ENCODE measurements at places on chromosomes 7 and 10.

GRCh38 chr10:119350502-119351097 is 143.2 kb downstream of the GRK5 start:
- no peak for DNase-seq

GRCh38 chr10:72611783-72612182 is 14.1 kb downstream of the MICU1 start:
- no peak for DNase-seq

DNA sequence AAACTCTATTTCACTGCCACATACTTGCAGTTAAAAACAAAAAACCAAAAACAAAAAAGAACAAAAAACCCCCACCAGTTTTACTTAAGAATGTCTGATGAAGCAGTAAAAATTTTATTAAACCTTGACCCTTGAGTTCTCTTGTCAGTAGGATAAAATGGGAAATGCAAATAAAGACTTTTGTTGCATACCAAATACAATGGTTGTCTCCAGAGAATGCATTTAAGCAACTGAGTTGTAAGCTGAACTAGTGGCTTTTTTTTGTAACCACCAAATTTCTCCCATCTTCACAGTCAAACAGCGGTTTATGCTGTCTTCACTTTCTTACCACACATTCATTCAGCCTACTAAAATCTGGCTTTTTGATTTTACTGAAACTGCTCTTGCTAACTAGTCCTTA is 3.1 kb downstream of the SYPL1 start:
- DNase-seq: no peak

GRCh38 chr10:128629111-128630096 is 503.2 kb upstream of the MKI67 start:
- no peak for DNase-seq

GRCh38 chr7:30278376-30278775 is 6.0 kb upstream of the ZNRF2 start:
- no peak for DNase-seq

DNA sequence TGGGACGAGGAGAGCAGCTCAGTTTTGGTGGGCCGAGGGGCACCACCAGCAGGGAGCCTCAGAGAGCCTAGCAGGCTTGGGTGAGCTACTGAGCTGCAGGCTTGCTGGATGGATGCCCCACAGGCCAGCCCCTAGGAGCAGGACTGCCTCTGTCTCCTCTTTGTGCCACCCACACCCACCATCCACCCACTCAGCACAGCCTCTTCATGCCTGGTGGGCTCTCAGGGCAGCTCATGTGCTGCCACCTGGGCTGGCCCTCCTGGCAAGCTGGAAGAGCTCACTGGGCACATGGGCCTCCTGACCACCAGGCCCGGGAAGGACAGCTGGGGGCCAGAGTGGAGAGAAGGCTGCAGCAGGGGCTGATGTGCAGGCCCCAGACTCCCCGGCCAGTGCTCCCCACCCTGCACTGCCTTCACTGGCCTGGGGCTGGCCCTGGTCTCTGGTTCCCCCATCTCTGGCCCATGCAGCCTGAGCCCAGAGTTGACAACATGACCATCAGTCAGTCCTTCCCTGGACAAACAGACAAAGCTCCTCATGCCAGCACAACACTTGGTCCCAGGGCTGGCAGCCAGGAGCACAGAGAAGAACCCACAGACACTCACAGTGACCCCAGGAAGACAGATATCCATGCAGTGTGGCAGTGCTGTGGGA is 8.2 kb downstream of the RASGEF1A start:
- no peak for DNase-seq

GRCh38 chr10:75568450-75569130 is 137.2 kb downstream of the LRMDA start:
- no peak for DNase-seq

DNA sequence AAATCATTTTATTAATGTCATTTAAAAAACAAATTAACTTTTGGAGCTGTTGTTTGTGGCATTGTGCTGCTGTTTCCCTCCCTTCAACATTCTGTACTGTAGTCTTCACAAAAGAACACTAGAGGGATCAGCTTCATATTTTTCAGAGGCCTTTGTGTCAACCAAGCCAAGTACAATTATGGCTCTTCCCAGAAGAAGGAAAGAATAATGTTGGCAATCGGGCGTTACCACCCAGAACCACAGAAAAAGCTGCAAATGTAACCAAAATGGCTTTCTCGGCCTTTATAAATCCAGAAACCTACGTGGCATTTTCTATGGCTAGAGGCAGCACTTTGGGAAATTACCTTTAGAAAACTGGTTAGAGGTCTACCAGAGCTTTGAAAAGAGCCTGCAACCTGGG is 98.8 kb upstream of the COL1A2 start:
- DNase-seq: no peak

DNA sequence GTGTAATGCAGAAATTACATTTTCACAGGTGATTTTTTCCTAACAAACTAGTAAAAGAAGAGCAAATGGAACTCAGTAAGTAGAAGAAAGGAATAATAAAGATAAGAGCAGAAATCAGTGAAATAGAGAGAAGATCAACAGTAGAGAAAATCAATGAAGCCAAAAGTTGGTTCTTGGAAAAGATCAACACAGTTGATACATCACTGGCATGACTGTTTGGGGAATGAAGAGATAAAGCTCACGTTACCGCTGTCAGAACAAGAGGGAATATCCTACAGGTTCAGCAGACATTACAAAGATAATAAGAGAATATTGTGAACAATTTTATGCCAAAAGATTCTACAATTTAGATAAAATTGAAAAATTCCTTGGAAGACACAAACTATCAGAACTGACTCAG is 146.4 kb downstream of the ACTR3B start:
- DNase-seq: no peak
